B cell (primary cell): ENCODE measurements at places on chromosomes 7 and 10. TPM values are rescaled to one million over a fixed set of nuclear protein-coding genes. Genes with fewer than 3 reads are reported as not detected.

DNA sequence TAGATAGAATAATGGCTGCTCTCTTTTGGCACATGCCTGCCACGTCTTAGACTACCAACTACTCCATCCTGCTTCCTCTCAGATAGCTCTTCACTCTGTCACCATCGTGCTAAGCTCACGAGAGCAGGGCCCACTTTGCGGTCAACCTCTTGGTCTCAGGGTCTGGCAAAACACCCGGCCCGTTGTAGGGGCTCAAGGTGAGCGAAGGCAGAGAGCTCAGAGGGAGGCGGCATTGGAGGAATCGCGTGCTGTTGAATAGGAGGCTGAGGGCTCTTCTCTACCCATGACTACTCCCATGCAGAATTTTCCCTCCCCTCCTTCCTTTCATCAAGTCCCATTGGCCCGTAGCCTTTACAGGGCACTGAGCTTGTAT is 100.9 kb upstream of the DDC start:
- DNase-seq, result no peak

- no peak for DNase-seq
Measured at GRCh38 chr10:121252756-121253155, 345.5 kb downstream of the FGFR2 start.

GRCh38 chr7:158013085-158013668 is 574.4 kb downstream of the PTPRN2 start:
- no peak for DNase-seq

The EPHB4 gene
- total RNA-seq, result 3.3 and 3.9 TPM in 2 replicates

The ZNF716 gene
- not detected in 2 replicates for total RNA-seq

The MOGAT3 gene
- total RNA-seq, result not detected in 2 replicates
